Hematopoietic multipotent progenitor cell treated with erythropoietin and hydrocortisone succinate and interleukin-3 and kit ligand, for 17 days (in vitro differentiated cells): ENCODE measurements at places on chromosomes 12 and 14.

DNA sequence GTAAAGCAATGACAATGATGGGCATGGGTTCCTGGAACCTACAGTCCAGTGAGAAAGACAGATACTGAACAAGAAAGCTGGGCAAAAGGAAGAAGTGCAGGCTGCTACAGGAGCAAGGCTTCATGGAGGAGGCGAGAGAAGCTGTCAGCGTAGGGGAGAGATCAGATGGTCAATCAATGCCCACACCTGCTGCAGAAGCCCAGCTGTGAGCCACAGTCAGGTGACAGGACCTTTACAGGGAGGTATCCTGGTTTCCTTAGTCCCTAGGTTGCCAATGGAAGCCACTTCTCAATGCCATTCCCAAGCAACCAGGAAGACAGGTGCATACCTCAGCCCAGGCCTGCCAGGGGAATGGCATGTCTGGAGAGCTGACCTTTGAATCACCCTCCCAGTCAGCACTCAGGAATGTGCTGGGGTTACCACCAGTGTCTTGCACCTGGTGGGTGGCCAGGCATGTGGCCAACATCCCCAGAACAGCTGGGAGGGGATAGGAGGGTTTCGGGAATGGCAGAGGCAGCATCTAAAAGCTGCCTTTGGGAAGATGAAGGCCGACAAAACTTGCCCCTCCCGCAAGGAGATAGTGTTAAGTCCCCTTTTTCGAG lies 170.3 kb downstream of the TTC7B start:
- DNase-seq, result no peak

DNA sequence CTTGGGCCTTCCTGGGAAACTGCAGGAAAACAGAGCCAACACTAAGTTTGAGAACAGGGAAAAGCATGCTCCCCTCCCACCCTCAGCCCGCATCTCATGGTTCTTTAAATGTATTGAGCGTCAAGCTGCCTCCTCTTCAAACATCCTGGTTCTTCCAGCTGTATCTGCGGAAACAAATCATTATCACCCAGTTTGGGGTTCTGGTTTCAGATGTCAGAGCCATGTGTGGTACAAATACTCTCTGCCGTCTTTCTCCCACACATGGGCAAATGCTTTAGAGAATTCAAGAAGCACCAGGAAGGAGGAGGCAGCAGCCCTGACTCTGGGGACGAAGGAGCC lies 29.1 kb downstream of the JDP2 start:
- DNase-seq, result no peak

DNA sequence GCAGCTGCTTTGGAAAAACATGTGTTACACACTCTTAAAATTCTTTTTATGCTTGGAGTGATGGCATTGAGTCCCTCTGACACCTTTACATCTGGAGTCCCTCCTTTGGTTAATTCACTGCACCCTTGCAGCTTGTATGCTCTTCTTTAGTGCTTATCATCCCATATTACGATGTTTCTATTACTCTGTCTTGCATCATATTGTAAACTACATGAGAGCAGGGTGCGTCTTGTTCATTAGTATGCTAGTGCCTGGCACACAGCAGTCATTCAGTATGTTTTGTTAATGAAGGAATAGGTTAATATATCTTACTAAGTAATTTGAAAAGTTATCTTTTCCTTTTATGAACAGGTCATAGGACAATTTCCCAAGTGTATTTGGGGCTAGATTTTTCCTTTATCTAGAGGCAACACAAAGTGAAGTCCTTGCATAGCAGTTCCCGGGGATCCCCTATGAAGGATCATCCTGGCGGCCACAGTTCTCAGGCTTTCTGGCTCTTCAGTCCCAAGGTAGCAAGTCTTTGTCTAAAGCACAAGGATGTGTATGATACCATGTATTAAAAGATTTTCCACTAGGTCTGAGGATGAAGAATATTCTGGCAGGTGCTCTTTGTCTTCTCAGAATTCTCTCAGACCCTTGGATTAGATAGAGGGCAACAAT lies 363.8 kb downstream of the FUT8 start:
- DNase-seq, result no peak

- peak; percentile 41 for DNase-seq
Measured at GRCh38 chr14:24094841-24095270, 745 bp downstream of the PCK2 start.

DNA sequence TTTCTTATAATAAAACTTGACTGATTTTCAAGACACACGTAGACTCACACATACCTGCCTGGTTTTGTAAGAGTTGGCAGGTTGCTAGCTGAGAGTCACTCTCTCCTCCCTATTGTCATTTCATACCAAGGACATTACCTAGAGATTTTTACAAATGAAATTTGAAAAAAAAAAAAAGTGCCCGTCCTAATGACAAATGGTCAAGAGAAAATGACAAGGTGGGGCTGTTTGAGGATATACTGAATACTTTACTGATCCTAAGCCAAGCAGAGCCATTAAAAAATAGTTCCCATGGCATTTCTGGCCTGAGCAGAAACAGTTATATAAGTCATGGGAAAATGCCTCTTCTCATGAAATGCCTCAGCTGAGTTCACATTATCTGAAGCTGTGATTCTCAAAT lies 150.2 kb downstream of the DYRK2 start:
- DNase-seq, result no peak

DNA sequence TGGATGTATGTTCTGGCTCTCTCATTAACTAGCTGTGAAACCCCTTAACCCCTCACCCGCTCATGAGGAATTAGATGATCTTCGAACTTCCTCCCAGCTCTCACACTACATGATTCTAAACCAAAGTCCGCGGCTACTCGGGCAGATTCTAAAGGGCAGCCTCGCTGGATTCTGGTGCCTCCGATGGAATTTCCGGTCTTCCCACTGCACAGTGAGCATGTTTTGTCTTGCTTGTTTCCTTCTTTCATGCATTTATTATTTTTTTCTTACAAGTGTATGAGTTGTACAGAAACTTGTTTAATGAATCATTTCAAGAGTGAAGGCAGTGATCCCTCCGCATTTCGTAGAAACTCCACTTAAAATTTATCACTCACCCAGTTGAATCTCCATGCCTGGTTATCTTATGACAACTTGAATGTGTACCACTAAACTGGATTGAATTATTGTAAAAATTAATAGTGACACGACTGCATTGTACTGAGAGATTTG lies 4.5 kb upstream of the HCAR3 start:
- no peak for DNase-seq

DNA sequence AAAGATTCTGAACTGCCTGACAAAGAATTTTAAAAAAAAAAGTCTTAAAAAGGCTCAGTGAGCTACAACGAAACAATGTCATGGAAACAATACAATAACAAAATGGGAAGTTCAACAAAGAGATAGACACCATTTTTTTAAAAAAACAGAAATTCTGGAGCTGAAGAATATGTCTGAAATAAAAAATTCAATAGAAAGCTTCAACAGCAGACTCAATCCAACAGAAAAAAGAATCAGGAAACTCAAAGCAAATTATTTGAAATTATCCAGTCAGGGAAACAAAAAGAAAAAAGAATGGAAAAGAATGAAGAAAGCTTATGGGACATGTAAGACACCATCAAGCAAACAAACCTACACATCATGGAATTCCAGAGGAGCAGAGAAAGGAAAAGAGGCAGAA lies 118.5 kb upstream of the LGR5 start:
- DNase-seq, result no peak

GRCh38 chr12:51056242-51056641 lies 8.1 kb downstream of the LETMD1 start:
- no peak for DNase-seq

DNA sequence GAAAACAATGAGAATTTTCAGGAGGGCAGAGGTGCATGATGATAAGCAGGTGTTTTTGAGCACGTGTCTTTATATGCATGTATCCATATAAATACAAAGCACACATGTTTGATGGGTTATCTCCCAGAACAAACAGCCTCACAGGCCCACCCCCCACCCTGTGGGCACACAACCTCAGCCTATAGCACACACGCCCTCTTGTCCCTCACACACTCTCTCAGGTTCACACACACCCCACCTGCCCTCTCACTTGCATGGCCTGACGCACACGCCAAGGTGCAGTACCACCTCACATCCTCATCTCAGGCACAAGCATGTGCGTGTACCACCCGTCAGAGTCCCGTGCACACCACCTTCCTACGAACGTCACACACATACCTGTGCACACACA lies 8.6 kb upstream of the KRT8 start:
- DNase-seq, result no peak

DNA sequence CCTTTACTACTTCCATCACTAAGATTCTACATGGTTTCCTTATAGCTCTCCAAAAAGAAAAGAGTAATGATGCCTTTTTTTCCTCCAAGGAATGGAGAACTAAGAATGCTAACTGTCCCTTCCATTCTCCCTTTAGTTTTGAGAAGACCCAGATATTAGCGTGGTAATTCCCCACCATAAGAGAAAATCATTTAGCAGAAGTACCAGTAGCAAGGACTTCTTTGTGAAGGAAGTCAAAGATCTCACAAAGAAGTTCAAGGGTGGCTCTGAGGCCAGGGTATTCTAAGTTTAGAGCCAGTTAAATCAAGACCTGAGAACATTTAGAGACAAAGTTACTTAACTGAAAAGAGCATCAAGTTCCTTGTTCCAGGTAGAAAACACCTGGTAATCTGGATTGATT lies 7.3 kb downstream of the USP15 start:
- DNase-seq, result peak; percentile 59

- no peak for DNase-seq
Measured at GRCh38 chr14:69473260-69473659, 11.3 kb upstream of the PLEKHD1 start.

- no peak for DNase-seq
Measured at GRCh38 chr12:51519755-51520154, 71.3 kb upstream of the SCN8A start.
